ENCODE measurements at places on chromosomes 5 and 9.
A peak's percentile ranks its signal among the peaks of the same experiment; 100 is the strongest.

DNA sequence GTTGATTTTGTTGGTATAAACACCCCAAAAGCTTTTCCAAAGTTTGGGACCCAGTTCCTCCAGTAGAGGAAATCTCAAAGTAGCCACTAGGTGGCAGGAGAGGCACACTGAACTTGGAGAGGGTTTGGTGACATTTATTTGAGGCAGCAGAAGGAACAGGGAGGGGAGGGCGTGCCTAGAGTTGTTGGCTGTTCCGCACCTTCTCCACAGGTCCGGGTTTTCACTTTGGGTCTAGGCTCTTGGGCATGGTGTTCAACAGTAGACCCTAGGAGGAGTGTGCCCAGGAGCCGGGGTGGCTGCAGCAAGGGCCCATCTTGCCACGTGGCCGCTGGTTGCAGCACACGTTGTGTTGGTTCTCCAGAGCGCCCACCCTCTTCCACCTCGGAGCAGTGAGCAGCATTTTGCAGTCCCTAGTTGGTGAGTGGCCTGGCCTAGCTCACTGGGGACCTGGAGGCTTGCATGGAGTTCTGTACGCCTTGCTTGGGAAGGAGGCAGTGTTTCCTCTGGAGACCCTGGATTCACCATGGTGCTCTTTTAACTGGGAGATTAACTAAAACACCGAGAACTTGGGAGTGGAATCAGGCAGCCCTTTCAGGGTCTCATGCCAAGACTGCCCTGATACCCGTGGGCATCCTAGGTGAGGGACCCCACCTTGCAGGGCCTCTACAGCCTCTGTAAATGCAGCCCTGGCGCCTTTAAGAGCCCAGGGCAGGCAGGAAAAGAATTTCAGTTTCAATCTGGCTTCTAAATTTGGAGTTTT is 28.2 kb downstream of the PTPA start:
- peaks cover 35% of the 10 kb centered on the region for H3K36me3 ChIP-seq
- H3K4me3 ChIP-seq = peak overlapping the region; percentile 87
- peaks cover 40% of the 10 kb centered on the region for H3K4me1 ChIP-seq
- peak; percentile 75 for DNase-seq

DNA sequence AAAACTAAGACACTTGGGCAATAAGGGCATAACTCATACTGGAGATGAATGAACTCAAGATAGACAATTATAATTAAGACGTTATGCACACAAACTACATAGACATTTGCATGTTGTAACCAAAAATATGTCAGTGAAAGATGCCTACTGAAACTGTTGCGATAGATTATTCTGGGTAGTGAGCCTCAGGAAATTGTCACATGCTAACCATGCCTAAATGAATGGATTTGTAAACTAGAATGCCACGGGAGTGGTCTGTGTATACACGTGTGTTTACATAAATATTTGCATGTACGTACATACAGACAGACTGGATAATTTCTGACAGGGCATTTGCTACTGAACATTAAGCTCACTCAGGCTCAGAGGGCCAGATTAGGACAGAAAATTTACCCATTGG is 1.2 kb downstream of the NIPSNAP3B start:
- DNase-seq = no peak
- H3K27me3 ChIP-seq = peaks cover 10% of the 10 kb centered on the region
- peaks cover 6% of the 10 kb centered on the region for H3K4me1 ChIP-seq
- H3K4me3 ChIP-seq = peak overlapping the region; percentile 88

DNA sequence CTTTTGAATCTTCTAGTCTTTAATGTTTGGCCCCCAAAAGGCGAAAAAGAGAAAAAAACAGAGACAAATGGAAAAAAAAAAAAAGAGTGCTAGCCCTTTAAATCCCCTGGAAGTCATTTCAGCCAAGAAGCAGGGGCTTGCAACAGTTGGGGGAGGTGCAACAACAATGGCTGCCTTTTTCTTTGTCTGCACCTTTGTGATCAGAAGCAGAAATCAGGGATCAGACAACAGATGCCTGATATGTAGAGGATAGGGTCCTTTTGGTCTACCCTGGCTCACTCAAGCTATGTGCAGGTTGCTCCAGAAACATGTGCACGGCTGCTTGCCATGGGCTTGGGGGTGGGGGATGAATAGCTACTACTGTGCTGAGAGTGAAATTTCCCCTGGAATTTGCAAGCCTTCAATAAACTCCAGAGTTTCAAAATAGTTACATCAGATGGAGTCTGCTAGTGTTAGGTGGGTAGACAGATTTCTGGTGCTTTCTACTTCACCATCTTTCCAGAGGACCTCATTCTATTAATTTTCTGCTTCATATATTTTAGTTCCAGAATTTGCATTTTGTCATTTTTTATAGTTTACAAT is 150.9 kb downstream of the FGF18 start:
- H3K27me3 ChIP-seq = no peaks in the 10 kb centered on the region
- no peak for DNase-seq
- no peak overlapping the region for H3K4me3 ChIP-seq
- no peaks in the 10 kb centered on the region for H3K36me3 ChIP-seq
- H3K4me1 ChIP-seq = no peaks in the 10 kb centered on the region

DNA sequence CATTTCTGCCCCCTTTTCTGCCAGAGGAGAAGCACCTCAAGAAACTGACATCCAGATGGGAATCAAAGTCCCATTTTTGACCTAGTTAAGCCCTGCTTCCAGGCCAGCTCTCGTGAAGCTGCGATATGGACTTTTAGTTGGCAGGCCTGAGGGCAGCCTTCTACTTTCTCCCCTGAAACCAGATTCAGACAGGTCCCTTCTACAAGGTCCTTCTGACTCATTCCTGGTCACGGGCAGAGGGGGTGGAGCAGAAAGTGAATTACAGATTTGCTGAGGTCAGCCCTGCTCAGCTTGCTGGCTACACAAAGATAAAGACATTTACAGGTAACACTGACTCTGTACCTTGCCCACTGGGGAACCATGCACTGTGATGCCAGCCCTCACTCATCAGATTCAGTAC is 52.8 kb upstream of the TUT7 start:
- no peak overlapping the region for H3K4me3 ChIP-seq
- H3K27me3 ChIP-seq = peaks cover 2% of the 10 kb centered on the region
- peak; percentile 7 for DNase-seq
- no peak overlapping the region for H3K27ac ChIP-seq
- no peaks in the 10 kb centered on the region for H3K36me3 ChIP-seq

GRCh38 chr9:92141144-92142129 is 26.2 kb upstream of the SPTLC1 start:
- no peaks in the 10 kb centered on the region for H3K36me3 ChIP-seq
- peaks cover 33% of the 10 kb centered on the region for H3K27me3 ChIP-seq
- DNase-seq = no peak
- no peak overlapping the region for H3K27ac ChIP-seq
- peak overlapping the region; percentile 83 for H3K4me3 ChIP-seq

- H3K4me1 ChIP-seq = peaks cover 6% of the 10 kb centered on the region
- no peak overlapping the region for H3K27ac ChIP-seq
- DNase-seq = no peak
- H3K4me3 ChIP-seq = no peak overlapping the region
Measured at GRCh38 chr5:52668544-52669185, 119.1 kb upstream of the ITGA1 start.

DNA sequence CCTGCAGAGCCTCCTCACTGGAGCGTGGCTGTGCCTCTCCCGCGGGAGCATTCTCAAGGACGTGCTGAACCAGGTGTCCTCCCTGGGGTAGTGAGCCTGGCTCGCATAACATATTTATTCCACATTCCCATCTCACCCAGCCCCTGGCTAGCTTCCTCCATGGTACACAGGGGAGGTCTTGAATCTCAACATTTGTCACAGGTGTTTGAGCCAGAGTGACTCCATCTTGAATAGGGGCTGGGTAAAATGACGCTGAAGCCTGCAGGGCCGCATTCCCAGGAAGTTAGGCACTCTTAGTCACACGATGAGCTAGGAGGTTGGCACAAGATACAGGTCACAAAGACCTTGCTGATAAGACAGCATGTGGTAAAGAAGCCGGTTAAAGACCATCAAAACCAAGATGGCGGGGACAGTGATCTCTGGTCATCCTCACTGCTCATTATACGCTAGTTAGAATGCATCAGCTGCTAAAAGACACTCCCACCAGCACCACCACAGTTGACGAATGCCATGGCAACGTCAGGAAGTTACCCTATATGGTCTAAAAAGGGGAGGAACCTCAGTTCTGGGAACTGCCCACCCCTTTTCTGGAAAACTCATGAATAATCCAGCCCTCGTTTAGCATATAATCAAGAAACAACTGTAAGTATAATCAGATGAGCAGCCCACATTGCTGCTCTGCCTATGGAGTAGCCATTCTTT is 273.8 kb upstream of the IRX4 start:
- no peaks in the 10 kb centered on the region for H3K36me3 ChIP-seq
- no peak overlapping the region for H3K27ac ChIP-seq
- no peaks in the 10 kb centered on the region for H3K4me1 ChIP-seq
- H3K4me3 ChIP-seq = no peak overlapping the region
- H3K27me3 ChIP-seq = no peaks in the 10 kb centered on the region
- DNase-seq = no peak

DNA sequence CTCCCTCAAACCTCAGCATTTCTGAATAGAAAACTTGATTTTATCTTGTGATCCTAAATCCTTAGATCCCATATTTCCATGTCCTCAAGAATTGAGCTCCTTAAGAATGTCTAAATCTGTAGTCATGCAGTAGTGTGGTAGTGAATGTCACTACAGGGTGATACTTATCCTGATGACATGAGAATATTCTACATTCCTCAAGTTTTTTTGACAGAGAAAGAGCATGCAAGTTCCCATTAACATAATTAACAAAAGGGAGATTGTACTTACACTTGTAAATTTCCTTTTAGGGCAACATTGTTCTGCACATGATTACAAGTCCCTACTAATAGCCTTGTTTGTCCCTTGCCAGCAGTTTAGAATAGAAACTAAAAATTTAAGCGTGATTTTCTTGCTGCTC is 352.3 kb downstream of the PTPRD start:
- no peaks in the 10 kb centered on the region for H3K4me1 ChIP-seq
- no peak overlapping the region for H3K27ac ChIP-seq
- DNase-seq = no peak
- H3K27me3 ChIP-seq = no peaks in the 10 kb centered on the region

GRCh38 chr5:180098991-180099732 is 27.6 kb upstream of the RNF130 start:
- H3K36me3 ChIP-seq = no peaks in the 10 kb centered on the region
- no peaks in the 10 kb centered on the region for H3K4me1 ChIP-seq
- peaks cover 3% of the 10 kb centered on the region for H3K27me3 ChIP-seq

- peaks cover 1% of the 10 kb centered on the region for H3K36me3 ChIP-seq
- DNase-seq = no peak
- peaks cover 23% of the 10 kb centered on the region for H3K4me1 ChIP-seq
- no peak overlapping the region for H3K27ac ChIP-seq
- peak overlapping the region; percentile 75 for H3K4me3 ChIP-seq
Measured at GRCh38 chr9:137069508-137070091, 757 bp downstream of the SAPCD2 start.

GRCh38 chr5:143693651-143694252 is 118.2 kb upstream of the HMHB1 start:
- peak overlapping the region; percentile 74 for H3K27ac ChIP-seq
- peak; percentile 45 for DNase-seq
- H3K4me3 ChIP-seq = peak overlapping the region; percentile 54
- peaks cover 40% of the 10 kb centered on the region for H3K4me1 ChIP-seq
- no peaks in the 10 kb centered on the region for H3K27me3 ChIP-seq
- peaks cover 4% of the 10 kb centered on the region for H3K36me3 ChIP-seq

DNA sequence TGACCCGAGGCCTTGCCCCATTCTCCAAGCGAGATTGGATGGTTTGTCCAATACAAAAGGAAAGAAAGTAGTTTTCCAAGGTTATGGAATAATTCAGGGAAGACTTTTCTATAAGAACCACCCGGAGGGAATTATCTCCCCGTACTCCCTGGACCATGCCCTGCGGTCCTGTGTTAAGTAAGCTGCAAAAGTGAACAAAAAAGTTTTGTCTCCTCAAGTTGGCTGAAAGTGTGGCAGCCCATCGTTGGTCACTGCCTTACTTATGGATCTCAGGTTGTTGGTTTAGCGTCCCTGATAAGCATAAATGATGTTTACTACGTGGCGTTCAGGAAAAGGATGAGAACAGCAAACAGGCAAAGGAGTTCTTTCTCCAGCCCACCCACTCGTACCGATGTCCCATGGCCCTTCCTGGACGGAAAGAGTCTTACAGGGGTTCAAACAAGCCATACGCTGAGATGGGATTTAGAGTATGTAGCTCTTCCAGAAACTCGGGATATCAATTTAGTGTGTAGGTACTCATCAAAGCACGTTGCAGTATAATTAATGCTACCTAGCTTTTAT is 413 bp upstream of the AUH start:
- H3K4me1 ChIP-seq = peaks cover 44% of the 10 kb centered on the region
- peak overlapping the region; percentile 84 for H3K4me3 ChIP-seq
- no peaks in the 10 kb centered on the region for H3K27me3 ChIP-seq
- H3K36me3 ChIP-seq = peaks cover 14% of the 10 kb centered on the region

DNA sequence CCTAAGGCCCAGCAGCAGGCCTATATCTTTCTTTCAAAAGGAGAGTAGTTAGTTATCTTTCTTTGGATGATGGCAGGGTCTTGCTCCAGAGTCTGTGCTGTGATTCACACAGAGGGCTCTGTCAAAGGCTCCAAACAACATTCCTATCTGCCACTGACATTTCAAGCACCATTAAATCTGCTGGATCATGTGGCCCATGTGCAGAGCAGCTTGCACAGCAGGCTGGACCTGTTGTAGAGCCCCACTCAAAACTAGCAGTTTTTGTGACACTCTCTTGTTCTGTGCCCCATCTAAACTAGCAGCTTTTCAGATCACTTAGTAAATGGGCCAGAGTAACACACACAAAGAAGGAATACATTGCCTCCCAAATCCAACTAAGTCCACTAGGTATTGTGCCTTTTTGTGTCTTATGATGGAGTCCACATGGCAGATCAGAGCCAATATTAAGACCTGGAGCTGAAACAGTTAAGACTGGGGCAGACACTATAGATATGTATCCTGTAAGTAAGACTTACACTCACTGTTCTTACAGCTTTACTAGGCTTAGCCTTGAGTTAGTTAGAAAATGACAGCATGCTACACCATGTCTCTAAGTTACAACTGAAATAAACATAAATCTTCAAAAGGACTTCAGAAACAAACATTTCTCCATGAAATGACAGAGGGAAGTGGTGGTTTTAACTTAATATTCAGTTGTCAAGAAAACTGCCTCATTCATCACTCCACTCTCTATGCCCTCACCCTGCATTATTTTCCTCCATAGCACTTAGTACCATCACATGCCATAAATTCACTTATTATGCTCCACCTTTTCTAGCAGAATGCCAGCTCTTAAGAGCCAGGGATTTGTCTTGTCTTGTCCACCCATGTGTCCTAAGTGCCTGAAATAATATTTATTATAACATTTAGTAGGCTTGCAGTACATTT is 400.9 kb downstream of the RAB3C start:
- H3K4me3 ChIP-seq = no peak overlapping the region
- no peak for DNase-seq
- H3K36me3 ChIP-seq = peaks cover 60% of the 10 kb centered on the region
- no peak overlapping the region for H3K27ac ChIP-seq

GRCh38 chr9:75019022-75019421 is 9.1 kb downstream of the CARNMT1 start:
- H3K27ac ChIP-seq = no peak overlapping the region
- H3K4me1 ChIP-seq = peaks cover 36% of the 10 kb centered on the region
- no peaks in the 10 kb centered on the region for H3K27me3 ChIP-seq
- peaks cover 41% of the 10 kb centered on the region for H3K36me3 ChIP-seq
- DNase-seq = no peak
- no peak overlapping the region for H3K4me3 ChIP-seq
